SHP77 treated with DMSO at 0.1 percent for 48 hours (cell line): ENCODE measurements at places on chromosomes 4 and X.

DNA sequence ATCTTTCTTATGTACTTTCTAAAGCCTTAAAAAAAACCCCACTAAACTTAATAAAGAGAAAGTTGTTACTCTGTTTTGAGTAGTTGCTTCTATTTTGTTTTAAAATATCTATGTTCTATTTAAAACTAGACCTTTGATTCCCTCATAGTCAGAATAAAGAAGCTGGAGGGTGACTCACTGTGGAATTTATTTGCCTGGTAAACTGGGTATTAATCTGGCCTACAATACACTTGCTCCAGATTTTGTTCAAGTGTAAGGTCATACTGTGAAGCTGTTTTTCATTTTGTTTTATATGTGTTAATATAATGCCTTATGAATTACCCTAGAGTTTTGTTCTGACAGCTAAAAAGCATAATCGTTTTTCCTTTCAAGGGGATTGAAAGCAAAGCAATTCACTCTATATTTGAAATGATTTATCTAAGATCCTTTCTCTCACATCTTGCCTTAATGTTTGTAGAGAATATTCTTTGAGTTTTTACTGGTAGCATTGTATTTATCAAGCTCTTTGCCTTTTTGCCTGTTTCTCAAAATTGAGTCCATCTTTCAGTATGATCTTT lies 277.4 kb upstream of the PITX2 start:
- no peak for DNase-seq

DNA sequence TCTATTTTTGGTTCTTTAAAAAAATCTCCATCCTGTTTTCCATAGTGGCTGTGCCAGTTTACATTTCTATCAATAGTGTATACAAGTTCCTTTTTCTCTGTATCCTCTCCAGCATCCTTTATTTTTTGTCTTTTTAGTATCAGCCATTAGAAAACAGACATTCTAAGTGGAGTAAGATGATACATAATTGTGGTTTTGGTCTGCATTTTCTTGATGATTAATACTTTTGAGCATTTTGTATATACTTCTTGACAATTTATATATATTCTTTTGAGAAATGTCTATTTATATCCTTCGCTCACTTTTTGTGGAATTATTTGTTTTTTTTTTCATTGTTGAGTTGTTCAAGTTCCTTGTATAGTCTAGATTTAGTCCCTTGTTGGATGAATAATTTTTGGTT lies 382.2 kb upstream of the SPOCK3 start:
- no peak for DNase-seq

DNA sequence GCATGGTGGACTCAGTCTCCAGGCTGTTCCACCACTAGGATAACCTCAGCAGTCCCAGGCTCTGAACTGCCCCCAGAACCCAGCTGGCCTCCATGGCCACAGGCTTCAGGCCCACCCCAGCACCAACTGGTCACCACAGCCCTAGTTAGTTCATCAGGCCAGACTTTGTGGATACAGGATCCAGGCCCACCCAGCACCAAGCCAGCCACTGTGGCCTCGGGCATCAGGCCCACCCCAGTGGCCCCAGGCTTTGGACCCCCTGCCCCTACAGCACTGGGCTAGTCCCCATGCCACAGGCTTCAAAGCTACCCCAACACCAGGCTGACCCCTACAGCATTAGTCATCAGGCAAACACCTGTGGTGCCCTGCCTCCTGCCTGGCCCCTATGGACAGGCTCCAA lies 50.0 kb downstream of the ZCCHC13 start:
- no peak for DNase-seq

GRCh38 chrX:110346681-110347080 lies 12.0 kb upstream of the RTL9 start:
- DNase-seq: no peak

DNA sequence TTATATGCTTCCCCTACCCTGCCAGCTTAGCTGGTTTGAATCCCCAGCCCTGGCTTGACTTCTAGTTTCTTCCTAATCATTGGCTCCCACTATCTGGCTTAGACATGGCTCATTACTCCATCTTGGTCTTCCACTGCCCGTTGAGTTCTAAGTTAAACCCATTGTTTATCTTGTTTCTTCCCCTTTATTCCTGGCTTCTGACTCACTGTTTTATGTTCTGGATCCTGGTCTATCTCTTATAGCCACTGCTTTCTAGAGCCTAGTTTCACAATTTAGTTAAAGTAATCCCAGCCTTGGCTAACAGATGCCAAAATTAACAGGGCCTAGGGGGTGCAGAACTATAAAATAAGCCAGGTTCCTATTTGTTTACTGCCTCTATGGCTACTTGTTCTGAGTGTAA lies 120.9 kb downstream of the ARHGEF9 start:
- DNase-seq: no peak

- DNase-seq: no peak
Measured at GRCh38 chrX:3651277-3651676, 62.2 kb downstream of the PRKX start.

- DNase-seq: no peak
Measured at GRCh38 chrX:86805241-86805640, 657.0 kb downstream of the DACH2 start.

GRCh38 chr4:123577225-123577906 lies 180.8 kb downstream of the SPRY1 start:
- no peak for DNase-seq

GRCh38 chrX:46837558-46838485 lies 979 bp downstream of the RP2 start:
- no peak for DNase-seq
